Pons (tissue), 1 donor: ENCODE measurements at places on chromosomes 2 and 18.

DNA sequence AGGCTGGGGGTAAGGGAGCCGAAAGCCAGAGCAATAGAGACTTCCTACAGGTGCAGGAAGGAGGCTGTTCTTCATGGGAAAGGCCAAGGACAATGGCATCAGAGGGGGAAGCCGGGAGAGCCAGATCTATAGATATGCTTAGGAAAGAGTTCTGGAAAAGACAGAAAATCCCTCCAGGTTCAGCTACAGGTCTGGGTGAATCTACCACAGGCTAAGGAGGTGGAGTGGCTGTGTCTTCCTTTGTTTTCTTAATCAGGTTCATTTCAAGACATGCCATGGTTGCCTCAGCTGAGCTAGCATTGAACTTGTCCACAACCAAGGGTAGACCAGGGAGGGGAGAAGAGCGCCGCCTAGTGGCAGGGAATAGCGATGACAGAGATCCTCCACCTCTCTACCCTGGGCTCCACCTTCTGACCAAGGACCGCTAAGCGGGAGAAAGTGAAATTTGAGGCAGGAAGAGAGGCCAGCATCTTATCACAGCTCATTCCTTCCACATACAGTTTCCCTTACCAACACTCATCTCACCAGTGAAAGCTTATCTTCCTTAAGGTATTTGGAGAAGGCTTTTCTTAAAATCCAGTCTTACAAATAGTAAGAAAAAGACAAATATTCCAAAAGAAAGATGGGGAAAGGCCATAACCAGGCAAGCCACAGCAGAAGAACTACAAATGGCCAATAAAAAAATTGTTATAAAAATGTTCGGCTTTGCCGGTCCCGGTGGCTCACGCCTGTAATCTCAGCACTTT is 74.2 kb downstream of the VIT start:
- DNase-seq, result peak; percentile 6

GRCh38 chr2:35788543-35788942 is 567.0 kb upstream of the CRIM1 start:
- no peak for DNase-seq

GRCh38 chr2:143674051-143674450 is 544.8 kb downstream of the ARHGAP15 start:
- no peak for DNase-seq

- peak; percentile 24 for DNase-seq
Measured at GRCh38 chr2:237291138-237291792, 122.7 kb downstream of the COL6A3 start.

DNA sequence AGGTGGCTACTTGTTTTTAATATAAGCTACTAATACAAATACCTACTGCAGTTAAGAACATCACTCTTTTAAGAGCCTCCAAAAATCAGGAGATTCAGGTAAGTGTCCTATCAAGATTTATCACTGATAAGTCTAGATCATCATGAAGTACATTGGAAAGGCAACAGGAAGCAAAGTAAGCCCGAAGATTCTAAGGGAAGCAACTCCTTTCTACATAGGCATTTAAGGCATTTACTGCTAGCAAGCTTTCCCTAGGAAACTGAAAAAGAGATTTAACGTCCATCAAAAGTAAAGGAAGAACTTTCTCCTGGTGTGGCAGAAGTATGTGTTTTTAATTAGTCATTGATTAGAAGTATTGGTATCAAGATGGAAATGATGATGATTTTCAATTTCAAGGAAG is 3.7 kb downstream of the STK17B start:
- DNase-seq, result no peak

DNA sequence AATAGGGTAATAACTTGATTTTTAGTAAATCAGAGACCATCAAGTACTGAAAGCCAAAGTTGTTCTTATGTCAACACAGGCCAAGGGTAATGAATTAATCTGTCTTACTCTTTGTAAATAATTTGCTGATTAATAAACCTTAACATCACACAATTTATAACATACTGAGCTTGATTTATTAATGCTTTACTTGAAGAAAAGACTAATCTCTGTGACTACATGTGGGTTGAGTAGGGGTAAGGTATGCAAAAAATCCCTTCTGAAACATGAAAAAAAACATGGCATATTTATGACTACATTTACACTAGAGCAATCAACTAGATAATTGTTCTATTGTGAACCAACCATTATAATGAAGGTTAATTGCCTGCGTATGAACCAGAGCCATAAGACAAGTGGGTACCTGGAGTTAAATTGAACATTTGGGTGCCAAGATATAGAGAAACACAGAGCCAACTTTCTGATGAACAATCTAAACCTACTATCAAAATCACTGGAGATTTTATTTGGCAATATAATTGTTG is 67.7 kb upstream of the GRB14 start:
- no peak for DNase-seq

- peak; percentile 32 for DNase-seq
Measured at GRCh38 chr2:104863468-104864279, 9.8 kb downstream of the POU3F3 start.

GRCh38 chr18:12630136-12630535 is 27.8 kb downstream of the SPIRE1 start:
- DNase-seq, result no peak

DNA sequence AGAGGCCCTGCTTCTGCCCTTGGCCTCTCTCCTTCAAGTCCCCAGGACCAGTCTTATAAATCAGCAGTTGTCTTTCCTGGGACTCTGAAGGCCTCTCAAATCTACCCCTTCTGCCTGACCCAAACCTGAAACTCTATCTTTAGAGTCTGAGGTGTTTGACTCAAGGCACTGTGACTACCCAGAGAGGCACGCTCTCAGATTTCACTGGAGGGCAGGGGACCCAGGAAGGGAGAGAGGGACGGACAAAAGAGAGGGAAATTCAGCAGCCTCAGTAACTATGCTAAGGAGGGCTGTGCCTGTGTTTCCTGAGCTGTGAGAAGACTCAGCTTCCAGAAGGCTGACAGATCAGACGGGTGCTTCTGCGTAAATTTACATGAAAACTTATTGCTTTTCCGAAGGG is 217.8 kb downstream of the HAUS1 start:
- no peak for DNase-seq

GRCh38 chr2:160007111-160007510 is 55.3 kb downstream of the PLA2R1 start:
- no peak for DNase-seq

- DNase-seq, result no peak
Measured at GRCh38 chr2:69132960-69133590, 120.1 kb downstream of the ANTXR1 start.

DNA sequence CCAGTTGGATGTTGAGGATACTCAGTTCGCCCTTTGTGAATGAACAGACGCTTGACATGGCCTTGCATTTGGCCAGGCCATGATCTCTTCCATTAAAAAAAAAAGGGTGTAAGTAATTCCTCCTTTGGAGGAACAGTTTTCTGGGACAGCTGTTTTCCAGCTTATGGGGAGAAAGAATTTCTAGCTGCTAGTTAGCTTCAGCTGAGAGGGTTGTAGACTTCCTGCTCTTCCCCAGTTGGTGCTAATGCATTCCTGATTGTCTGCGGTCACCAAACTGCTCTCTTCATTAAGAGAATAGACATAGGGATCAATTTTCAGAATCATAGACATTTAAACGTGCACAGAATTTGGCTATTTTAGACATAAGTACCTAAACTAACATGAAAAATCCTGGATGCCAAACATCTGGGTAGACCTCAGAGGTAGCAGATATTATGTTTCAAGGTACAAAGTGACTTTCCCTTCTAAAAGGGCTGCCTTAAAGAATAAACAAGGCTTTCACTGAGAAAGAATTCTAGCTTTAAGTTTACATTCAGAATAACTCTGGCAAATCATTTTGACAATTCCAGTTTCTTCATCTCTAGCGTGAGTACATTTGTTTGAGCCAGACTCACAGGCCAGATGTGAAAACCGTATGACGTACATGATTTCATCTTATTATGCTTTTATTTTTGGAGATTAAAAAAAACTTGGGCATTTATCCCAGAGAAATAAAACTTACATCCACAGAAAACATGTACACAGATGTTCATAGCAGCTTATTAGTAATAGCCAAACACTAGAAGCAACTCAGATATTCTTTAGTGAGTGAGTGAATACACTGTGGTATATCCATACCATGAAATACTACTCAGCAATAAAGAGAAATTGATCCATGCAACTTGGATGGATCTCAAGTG is 71.2 kb downstream of the MAIP1 start:
- no peak for DNase-seq

GRCh38 chr2:31080361-31080760 is 57.9 kb downstream of the GALNT14 start:
- no peak for DNase-seq

GRCh38 chr2:24621779-24622538 is 130.9 kb downstream of the NCOA1 start:
- DNase-seq, result no peak

DNA sequence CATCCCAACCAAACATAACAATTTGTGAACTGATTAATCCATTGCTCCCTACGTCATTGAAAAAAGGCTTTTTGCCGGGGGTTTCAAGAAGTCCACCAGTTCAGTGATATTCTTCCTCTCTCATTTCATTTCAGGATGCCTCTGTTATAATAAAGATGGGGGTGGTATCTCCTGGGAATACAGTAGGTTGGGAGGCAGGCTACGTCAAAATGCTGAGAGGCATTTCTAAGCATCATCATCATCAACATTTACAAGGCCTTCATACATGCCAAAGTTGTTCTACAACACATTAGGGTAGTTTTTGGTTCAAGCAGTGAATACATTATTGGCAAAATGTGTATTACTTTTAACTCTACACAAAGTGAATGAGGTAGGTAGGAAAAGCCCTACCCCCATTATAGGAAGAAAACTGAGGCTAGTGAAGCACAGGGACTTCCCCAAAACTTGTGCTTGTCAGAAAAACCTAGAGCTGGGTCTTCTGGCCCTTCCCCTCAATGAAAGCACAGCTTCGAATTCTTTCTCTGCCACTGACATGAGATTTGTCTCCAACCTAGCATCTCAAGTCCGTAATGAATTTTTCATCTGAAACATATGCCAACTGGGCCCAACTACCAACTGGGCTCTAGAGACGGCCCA is 11.3 kb downstream of the OSR1 start:
- peak; percentile 31 for DNase-seq

GRCh38 chr2:38806015-38806732 is 28.2 kb downstream of the GEMIN6 start:
- DNase-seq, result no peak

GRCh38 chr2:226605642-226606041 is 194.0 kb downstream of the IRS1 start:
- DNase-seq, result no peak

GRCh38 chr18:11927497-11927896 is 19.4 kb upstream of the MPPE1 start:
- DNase-seq, result no peak

DNA sequence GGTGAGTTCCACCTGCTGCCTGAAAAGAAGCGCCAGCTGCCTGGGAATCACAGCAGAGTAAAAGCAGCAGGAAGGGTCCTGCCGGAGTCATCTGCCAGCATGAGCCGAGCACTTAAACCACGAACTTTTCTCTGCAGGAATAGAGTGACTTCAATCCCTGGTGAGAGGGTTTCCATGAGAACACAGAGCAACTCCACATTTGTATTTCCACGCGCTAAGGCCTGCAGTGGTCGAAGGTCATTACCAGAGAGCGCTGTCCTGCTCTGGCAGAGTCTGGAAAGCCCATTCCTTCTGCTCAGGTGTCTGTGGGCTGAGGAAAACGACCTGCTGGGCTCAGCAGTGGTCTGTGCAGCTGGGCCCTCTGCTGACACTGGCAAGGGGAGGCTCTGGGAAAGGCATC is 6.7 kb downstream of the PASK start:
- DNase-seq, result no peak

GRCh38 chr2:197215748-197216360 is 94.7 kb downstream of the ANKRD44 start:
- no peak for DNase-seq

DNA sequence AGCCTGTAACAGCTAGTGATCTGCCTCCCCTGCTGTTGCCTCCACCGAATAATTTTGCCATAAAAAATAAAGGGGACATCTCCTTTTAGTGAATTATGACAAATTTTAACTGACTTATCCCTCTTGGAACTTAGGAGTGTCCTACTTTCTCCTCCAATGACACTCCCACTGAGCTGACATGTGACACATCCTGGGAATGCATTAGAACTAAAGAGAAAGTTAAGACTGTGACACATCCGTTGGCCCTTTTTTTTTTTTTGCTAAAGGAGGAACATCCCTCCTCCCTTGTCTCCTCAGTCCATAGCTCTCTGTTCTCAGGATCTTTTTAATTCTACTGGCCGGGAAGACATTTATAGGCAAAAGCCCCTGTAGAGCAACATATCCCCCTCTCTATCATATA is 268.2 kb downstream of the NRXN1 start:
- DNase-seq, result no peak
